ENCODE measurements at places on chromosomes 5 and 9.

DNA sequence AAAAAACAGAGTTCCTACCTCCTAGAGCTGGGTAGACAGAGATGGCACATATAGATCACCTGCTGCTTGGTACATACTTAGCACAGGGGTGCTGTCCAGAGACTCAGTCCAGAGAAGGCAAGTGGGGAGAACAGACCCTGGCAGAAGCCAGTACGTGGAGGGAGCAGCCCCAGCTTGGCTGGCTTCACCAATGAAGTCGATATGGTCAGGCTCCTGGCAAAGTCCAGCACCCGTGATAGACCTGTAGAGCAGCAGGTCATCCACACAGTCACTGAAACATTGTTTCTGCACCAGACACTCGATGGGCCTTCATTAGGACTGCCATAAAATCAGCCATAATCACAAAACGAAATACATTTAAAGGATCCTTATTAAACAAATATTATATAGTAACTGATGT lies 45.8 kb downstream of the WHRN start:
- DNase-seq, result no peak

DNA sequence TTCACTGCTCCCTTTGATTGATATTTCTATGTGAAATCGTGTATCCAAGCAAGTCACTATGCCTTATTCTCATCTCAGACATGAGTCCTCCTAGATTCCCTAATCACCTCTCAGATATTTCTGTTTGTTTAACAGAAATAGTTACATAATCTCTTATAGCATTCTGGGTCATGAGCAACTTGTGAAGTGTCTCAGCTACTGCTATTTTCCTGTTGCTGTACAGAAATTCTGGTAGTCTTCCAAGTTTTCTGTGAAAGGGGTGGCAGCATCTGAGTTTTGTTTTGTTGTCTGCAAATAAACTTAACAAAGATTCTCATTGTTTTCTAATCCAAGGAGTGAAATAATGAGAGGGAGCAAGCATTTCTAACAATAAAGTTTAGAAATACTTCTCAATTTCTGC lies 256.9 kb upstream of the ST8SIA4 start:
- no peak for DNase-seq

GRCh38 chr9:115743709-115744605 lies 409.6 kb upstream of the PAPPA start:
- no peak for DNase-seq

- no peak for DNase-seq
Measured at GRCh38 chr5:72363166-72363802, 43.1 kb downstream of the PTCD2 start.

DNA sequence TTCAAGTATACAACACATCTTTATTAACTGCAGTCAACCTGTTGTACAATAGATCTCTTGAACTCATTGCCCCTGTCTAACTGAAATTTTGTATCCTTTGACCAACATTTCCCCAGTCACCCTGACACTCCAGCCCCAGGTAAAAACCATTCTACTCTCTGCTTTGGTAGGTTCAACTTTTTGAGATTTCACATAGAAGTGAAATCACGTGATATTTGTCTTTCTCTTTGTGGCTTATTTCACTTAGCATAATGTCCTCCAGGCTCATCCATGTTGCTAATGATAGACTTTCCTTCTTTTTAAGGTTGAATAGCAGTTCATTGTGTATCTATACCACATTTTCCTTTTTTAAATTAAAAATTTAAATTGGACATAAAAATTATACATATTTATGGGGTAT lies 126.5 kb upstream of the MAN2A1 start:
- DNase-seq, result no peak

DNA sequence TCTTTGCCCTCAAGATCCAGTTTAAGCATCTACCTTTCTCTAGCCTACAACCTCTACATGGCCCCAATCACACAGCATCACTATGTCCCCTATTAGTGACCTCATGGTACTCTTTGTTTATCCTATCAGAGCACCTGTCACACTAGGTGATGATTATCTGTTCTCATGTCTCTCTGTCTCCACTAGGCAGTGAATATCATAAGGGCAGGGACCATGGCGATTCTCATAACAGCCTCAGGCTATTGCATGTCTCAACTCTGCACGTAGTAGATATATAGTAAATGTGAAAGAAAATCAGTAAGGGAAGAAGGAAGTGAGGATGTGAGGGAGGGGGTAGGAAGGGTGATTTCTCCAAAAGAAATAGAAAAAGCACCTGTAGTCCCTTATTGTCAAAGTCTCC lies 311.0 kb downstream of the NSG2 start:
- no peak for DNase-seq

DNA sequence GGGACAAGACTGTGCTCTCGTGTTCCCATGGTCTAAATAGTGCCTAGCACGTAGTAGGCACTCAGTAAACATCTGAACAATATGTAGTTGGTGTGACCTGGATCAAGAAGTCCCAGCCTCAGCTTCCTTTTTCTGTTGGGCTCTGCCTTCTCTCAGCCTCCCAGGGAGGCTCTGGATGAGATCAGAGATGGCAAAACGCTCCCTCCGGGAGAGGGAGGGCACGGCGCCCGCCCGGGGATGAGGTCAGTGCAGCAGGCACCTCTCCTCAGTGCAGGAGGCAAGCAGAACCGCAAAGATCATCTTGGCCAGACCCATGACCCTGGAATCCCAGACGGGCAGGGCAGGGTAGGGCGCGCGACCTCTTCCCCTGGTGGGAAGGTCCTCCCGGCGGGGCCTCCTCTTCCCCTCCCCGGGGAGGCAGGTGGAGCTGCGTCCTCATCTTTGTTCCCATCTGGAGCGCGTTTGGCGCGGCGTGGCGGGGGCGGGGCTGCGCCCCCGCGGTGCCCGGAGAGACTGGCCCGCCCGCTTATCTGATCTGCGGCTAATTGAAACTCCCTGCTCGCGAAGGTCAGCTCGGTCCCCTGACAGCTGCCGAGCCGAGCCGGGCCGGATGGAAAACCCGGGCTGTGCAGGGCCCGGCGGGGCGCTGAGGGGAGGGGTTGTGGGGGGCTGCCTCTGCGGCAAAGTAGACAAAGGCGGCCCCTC lies 60.9 kb downstream of the CXXC5 start:
- DNase-seq, result no peak

- DNase-seq, result no peak
Measured at GRCh38 chr5:74363603-74364205, 276.8 kb downstream of the ENC1 start.

GRCh38 chr9:33472881-33473615 lies 676 bp downstream of the NOL6 start:
- no peak for DNase-seq

DNA sequence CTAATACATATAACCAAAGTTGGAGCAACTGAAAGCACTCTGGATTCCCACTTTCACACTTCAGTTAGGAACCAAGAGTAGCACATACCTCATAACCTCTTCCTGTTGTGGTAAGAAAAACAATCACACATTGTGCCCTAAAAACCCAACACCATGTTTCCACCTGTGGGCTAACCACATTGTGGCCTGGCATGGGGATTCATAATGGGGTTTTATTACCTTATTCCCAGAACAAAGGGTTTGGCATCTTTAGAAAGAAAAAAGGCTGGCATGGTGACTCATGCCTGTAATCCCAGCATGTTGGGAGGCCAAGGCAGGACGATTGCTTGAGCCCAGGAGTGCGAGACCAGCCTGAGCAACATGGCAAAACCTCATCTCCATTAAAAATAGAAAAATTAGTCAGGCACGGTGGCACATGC lies 60.6 kb downstream of the HSD17B3 start:
- no peak for DNase-seq

- no peak for DNase-seq
Measured at GRCh38 chr9:35271637-35272036, 109.8 kb downstream of the UNC13B start.

DNA sequence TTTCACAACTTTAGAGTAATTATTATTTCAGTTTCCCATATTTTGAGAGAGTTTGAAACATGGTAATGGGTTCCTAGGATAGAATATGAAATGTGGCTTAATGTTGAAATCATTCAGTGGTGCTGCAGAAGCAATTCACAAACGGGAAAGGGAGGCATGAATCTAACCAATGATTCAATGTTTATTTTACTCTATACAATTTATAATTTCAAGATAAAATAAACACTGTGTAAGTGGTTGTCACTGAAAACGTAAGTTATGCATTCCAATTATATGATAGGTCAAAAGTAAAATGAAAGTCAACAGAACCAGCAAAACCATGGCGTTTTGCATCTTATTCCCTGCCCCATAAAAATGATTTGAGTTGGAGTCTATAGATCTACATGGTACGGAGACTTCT lies 1207.1 kb upstream of the CDH18 start:
- no peak for DNase-seq

GRCh38 chr5:150024346-150024984 lies 23.9 kb downstream of the HMGXB3 start:
- DNase-seq, result no peak

Measured in stimulated activated CD8-positive, alpha-beta memory T cell treated with anti-CD3 and anti-CD28 coated beads, Interleukin-4, amount 100 ng/mL, for 24 hours (primary cell).